ENCODE measurements at places on chromosomes 1 and 21.

DNA sequence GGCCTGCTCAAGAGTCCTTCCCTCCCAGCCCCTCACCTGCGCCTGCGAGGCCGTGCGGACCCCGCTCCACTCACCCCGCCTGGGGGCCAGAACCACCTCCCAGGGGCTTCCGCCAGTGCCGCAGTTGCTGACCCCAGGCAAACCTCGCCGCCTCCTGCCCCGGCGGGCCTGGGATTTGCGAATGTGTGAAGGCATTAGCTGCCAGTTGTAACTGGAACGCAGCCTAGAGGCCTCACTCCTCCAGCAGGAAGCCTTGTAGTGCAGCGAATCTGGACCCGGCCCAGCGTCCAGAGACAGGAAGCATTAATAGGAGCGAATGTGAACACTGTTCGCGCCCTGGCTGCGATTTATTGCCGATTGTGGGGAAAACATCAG lies 140.9 kb upstream of the ARHGEF16 start:
- DNase-seq = peak; percentile 82

DNA sequence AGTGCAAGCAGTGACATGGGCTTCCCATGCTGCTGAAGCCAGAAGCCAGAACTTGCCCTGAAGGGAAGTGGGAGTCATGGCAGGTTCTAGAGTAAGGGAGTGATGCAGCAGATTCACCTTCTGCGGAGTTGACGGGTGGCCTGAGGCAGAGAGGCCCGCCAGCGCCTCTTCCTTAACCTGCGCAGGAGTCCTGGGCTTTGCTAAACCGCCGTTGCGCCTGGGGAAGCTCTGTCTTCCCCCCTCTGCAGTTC lies 67.3 kb downstream of the OBSCN start:
- no peak for DNase-seq

DNA sequence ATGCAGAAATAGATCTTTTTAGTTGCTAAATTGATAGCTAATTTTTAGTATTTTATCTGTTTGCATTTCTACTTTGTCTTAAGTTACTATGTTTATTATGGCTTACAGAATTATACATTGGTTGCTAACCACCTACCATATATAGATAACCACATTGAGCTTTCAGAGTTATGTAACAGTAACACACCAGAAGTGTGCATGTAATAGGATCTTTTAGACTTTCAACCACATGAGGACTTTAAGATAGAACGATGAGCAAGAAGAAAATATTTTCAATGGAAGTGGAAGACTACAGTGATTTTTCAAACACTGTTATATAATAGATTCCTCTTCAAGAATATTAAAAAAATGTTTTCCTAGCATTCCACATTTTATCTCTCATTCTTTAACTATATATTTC lies 28.8 kb downstream of the TOR1AIP1 start:
- no peak for DNase-seq

DNA sequence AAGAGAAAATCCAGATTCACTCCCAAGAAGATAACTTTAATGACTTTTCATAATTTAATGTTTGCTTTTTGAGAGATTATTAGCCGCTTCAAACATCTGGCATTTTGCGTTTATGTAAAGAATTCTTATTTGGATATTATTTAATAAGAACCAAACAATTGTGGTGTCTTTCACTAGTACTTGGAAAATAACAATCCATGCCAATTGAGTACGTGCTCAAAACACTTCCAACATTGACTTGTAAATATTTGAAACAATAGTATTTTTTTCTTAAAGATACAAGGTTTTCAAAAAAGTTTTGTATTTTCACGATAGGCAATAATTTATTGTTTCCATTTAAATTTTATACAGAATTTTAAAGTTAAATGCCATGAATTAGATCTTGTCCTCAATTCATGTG lies 498.7 kb downstream of the AMY1C start:
- no peak for DNase-seq

DNA sequence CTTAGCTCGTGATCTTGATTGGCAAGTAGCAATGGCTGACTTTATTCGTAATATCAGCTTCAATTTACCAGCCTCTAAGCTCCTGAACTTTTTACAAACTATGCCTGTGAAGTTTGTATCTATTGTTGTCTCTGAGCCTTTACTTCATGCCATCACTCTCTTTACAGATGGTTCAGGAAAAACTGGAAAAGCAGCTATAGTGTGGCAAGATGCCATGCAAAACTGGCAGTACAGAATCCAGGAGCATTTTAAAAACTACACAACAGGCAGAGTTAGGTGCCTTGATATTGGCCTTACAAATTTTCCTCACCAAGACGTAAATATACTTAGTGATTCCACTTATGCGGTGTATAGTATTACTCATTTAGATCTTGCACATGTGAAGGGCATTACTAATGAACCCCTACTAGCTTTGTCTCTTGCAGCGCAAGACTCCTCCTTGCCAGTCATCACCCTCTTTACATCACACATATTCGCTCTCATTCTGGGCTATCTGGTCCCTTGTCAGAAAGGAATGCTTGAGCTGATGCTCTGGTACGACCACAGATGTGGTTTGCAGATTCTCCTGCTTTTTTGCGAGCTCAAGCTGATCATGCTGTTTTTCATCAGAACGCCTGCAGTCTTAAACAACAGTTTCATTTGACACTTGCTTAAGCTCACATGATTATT lies 36.3 kb downstream of the CLCA1 start:
- DNase-seq = no peak

DNA sequence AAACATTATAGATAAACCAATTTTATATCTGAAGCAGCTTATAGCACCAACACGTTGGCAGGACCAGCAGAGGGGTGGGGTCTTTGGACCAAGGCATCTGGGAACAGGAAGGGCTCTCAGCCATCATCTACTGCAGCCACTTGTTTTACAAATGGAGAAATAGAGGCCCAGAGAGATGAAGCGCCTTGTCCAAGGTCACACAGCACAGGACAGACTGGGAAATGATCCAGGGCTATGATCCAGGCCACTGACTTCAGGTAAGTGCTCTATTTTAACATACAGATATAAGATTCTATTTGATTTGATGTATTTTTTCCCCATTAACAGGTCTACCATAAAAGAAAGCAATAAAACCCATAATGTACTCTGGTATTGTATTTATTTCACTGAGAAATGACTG lies 16.9 kb downstream of the GADD45A start:
- no peak for DNase-seq

DNA sequence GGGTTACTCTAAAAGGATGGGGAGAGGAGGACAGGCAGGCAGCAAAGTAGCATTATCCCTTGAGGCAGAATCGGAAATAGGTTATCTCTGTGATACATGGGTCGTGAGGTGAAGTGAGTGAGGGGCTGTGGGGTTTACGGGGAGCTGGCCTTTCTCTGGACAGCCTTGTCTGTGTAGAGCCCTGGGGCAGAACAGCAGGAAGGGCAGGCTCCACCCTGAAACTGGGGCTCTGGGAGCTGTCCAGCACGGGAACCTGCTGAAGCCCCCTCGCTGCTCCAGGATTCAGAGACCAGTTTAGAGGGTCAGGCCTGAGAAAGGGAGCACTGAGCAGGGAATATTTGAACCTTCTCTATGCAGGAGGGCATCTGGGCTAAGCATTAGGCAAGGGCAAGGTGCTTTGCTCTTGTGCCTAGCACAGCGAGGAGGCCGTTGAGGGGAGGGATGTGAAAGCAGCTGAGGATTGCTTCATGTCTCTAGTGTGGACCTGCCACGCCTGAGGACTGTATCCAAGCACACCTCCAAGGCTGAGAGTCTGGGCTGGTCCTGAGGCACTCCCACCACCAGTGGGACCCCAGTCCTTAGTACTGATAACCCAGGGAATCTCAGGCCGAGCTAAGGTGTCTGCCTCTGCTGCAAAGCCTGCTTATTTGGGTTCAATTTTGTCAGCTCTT lies 55.8 kb downstream of the NAV1 start:
- peak; percentile 56 for DNase-seq

- DNase-seq = peak; percentile 96
Measured at GRCh38 chr1:86429835-86430234, 5.9 kb downstream of the CLCA2 start.

DNA sequence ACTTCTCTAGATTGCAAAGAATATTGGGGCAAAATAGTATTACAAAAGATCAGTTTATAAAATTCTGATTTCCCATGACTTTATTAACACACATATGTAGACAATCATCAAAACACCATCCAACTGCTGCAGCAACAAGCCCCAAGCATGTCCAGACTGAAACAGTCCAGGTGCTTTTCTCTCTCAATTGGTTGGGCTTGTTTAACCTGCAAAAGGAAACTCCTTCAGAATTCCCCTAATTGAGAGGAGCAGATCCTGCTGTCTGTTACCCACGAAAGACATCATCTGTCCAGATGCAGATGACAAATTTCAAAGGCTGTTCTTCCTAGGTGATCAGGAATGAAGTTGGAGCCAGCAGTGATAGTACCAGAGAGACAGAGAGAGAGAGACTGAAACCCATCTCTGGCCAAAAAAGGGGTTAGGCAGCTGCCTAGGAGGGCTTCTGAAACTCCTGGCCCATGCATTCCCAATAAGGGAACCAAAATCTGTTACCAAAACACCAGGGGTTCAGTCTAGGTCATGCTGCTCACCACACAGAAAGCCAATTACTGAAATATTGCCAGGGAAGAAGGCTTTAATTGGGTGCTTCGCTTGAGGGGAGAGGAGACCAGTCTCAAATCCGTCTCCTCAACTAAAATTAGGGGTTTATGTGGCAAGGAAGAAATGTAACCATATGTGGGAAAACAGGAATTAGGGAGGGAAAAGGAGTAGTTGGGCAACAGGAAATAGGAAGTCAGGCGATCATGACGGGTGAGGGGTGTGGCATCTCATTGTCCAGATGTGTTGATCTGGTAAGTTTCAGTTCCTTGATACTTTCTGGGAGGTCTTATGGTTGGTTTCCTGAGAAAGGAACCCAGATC lies 34.7 kb upstream of the RGL1 start:
- DNase-seq = no peak

DNA sequence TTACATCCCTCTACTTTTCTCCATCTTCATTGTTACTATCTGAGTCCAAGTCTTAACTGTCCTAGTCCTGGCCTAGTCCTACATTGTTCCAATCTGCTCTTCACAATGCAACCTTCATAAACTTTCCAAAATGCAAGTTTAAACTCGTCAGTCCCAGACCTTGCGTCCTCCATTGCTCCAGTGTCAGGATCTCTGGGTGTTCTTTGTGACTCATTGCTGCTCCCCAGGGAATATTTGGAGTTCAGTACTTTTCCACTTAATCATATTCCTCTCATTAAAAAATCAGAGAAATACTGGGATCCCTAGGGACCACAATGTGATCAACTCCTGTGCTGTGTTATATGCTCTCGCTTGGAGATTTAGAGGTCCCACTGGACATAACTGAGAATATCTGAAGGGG lies 18.0 kb upstream of the KPRP start:
- DNase-seq = no peak
